ENCODE measurements at places on chromosomes 7 and 10. TPM values are rescaled to one million over a fixed set of nuclear protein-coding genes. Genes with fewer than 3 reads are reported as not detected.

GRCh38 chr10:30534465-30535144 is 94.9 kb downstream of the LYZL2 start:
- DNase-seq = peak; percentile 86

GRCh38 chr7:157494506-157495176 is 157.8 kb downstream of the DNAJB6 start:
- DNase-seq = peak; percentile 30

ITIH5 gene
- total RNA-seq = 2.2 TPM

ZNF282 gene
- total RNA-seq = 30.6 TPM

GRCh38 chr10:112810711-112811151 is 139.3 kb upstream of the TCF7L2 start:
- no peak for DNase-seq

DNA sequence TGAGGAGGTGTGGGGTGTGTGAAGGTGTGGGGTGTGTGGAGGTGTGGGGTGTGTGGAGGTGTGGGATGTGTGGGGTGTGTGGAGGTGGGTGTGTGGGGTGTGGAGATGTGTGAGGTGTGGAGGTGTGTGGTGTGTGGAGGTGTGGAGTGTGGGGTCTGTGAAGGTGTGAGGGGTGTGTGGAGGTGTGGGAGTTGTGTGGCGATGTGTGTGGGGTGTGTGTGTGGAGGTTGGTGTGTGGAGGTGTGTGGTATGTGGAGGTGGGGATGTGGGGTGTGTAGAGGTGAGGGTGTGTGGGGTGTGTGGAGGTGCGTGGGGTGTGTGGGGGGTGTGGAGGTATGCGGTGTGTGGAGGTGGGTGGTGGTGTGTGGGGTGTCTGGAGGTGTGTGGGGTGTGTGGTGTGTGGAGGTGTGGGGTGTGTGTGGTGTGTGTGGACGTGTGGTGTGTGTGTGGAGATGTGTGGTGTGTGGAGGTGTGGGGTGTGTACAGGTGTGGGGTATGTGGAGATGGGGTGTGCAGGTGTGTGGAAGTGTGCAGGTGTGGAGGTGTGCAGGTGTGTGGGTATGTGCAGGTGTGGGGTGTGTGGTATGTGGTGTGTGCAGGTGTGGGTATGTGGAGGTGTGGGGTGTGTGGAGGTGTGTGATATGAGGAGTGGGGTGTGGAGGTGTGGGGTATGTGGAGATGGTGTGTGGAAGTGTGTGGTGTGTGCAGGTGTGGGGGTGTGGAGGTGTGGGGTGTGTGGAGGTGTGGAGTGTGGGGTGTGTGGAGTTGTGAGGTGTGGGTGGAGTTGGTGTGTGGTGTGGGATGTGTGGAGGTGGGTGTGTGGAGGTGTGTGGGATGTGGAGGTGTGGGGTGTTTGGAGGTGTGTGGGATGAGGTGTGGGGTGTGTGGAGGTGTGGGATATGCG is 34.5 kb downstream of the SPDYE17 start:
- peak; percentile 66 for DNase-seq

WIPF3 gene
- total RNA-seq = under 0.01 TPM

HSPA12A gene
- total RNA-seq = 10.0 TPM

- DNase-seq = no peak
These were observed 108.6 kb upstream of the ARID5B start for GRCh38 chr10:61792921-61793320.

- peak; percentile 19 for DNase-seq
These were observed at the start of gene ZP3 for GRCh38 chr7:76424413-76425111. ZP3 (plus strand) TSS chr7:76424950; CDS start chr7:76424965, 15 bp downstream.

NEUROD6 gene
- not detected for total RNA-seq

TMEM184A gene
- total RNA-seq = under 0.01 TPM

AGAP5 gene
- total RNA-seq = 4.0 TPM

GRCh38 chr10:33136781-33137180 is 178.8 kb upstream of the ITGB1 start:
- no peak for DNase-seq

GRCh38 chr7:148253629-148254028 is 336.9 kb upstream of the C7orf33 start:
- DNase-seq = no peak

SAMD9L gene
- 17.7 TPM for total RNA-seq

SPDYE2B gene
- total RNA-seq = not detected

CXCL12 gene
- total RNA-seq = 358 TPM

GRCh38 chr10:75865413-75866299 is 434.2 kb downstream of the LRMDA start:
- no peak for DNase-seq

DNA sequence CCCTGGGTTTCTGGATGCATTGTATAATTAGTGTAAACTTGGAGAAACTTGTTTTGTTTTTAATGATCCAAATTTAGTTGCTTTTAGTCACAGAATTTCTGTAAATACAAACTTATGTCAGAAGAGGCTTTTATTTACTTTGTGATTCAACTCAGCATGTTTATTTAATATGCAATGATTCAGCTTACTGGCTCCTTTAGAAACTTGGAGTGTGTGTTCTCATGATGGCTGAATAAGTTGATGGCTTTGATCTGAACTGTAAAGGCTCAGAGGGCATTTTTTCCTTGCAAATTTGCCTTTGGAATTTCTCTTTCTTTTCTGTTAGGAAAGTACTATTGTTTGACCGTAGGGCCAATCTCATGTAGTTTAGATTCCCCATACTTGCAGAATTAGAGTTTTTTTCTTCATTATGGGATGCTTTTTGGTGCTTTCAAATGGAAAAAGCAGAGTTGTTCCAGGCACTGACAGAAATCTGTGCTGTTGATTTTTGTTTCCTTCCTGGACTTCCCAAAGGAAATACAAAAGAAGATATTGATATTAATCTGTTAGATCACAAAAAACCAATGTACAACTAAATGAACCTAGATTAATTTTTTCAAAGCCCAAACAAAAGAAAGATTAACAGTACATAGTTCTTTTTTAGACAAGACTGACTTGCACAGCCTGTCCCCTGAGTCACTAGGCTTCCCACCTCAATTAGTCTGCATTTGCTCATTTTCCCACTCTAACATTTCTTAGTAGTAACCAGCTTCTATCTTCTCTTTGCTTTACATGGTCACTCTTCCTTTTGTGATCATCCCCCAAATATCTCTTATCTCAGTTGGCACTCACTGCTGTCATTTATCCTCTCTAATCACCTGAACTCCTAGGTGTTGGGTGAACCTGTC is 96.8 kb upstream of the AGR3 start:
- DNase-seq = peak; percentile 1

GRCh38 chr10:25288181-25288580 is 113.4 kb downstream of the GPR158 start:
- no peak for DNase-seq

DNA sequence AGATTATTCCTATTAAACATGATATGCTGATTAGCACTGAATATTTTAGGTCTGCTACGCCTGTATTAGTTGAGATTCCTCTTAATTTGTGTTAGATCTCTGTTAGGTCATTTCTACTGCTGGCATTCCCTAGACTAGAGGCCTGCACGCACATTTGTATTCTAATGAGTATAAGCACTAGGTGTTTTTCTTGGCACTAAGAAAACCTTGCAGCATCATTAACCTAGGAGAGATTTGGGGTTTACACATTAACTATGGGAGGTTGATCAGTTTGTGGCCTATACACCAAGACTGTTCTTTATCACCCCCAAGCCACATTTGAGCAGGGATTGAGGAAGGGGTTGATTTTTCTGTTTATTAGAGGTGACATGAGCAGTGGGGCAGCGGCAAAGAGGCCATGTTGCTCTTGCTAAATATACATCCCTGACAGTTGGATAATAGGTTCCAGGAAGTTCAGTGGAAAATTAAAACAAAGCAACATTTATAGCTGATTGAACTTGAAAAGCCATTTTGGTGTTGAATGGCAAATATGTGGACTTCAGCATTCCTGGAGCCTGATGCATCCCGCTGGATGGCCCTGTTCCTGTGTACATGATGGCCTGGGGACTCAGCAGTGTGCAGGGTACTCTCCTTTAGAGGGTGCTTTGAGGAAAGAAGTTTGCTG is 65.2 kb downstream of the GBF1 start:
- DNase-seq = peak; percentile 92

- DNase-seq = peak; percentile 35
These were observed 284.3 kb upstream of the KAT6B start for GRCh38 chr10:74542077-74542476.

DNA sequence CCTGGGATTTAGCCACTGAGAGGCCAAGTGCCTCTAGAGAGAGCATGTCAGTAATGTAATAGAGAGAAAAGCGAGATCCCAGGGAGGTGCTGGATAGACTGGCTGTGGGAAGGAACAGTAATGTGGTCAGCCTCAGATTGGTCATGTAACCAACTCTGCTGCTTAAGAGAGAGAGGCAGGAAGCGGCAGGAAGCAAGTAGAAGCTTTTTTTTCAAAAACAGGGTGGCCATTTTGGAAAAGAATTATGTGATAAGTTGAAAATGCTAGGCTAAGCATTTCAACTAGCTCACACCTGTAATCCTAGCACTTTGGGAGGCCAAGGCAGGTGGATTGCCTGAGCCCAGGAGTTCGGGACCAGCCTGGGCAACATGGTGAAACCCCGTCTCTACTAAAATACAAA is 3.7 kb upstream of the PCOLCE start:
- DNase-seq = peak; percentile 90

FKBP6 gene
- not detected for total RNA-seq

DNA sequence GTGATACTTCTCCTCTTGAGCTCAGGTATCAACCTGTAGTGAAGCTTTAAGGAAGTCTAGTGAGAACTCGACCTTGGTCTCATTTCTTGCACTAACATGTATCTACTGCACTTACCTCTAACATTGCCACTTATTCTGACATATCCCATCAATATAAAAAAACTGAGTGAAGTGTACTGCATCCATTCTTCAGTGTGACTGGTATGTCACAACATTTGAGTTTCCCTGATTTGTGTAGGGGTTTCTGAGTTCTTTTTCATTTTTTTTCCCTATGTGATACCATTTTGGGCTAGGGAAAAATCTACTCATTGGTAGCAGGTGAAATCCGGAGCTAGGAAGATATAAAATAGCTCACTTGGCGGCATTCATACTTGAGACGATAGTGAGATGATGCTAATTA is 274.3 kb downstream of the PRKG1 start:
- DNase-seq = no peak

KLF14 gene
- total RNA-seq = not detected

EFCAB10 gene
- not detected for total RNA-seq

TEX47 gene
- total RNA-seq = not detected

GRCh38 chr7:41162612-41163011 is 540.3 kb downstream of the INHBA start:
- no peak for DNase-seq

- no peak for DNase-seq
These were observed 17.1 kb upstream of the TSPAN15 start for GRCh38 chr10:69434169-69434568.

DNA sequence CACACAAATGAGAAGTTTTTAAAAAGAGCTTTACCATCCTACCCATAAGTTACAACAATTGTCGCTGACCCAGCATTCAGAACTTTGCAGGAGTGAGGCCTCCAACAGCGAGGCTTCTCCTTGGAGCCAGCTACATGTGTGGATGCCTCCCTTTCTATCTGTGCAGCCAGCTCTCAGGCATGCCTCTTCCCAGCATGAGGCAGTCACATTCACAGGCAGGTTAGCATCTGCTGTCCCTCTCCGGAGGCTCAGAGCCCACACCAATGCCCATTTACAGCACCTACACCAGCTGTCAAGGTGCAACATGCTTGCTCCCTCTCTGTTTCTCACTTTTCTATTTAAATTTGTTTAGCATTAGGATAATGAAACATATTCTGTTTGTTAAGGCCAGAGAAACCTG is 278.7 kb upstream of the PODXL start:
- DNase-seq = no peak

UBTD1 gene
- 32.7 TPM for total RNA-seq

TFR2 gene
- under 0.01 TPM for total RNA-seq

GRCh38 chr10:47300429-47300931 is 483 bp downstream of the GDF10 start:
- DNase-seq = no peak

- DNase-seq = no peak
These were observed 271.1 kb downstream of the ADARB2 start for GRCh38 chr10:1465993-1466764.

ADAM22 gene
- 0.36 TPM for total RNA-seq

CRTAC1 gene
- total RNA-seq = not detected

DIP2C gene
- 36.9 TPM for total RNA-seq

DENND10 gene
- 102 TPM for total RNA-seq

DNA sequence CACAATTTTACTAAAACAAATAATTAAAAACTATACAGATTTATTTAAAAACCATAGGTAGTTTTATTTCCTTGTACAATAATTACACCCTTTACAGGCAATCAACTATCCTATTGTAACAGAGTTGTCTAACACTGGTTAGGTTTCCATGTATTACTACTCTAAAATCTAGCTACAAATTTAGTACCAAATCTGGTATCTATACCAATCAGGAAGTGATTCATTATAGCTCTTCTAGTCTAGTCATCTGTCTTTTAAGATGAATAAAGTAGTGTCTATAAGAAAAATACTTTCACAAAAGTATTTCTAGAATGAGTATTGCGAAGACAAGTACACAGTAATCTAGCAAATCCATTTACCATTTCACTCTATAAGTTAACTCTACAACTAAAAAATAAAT is 16.9 kb downstream of the ZNF800 start:
- DNase-seq = no peak

DNA sequence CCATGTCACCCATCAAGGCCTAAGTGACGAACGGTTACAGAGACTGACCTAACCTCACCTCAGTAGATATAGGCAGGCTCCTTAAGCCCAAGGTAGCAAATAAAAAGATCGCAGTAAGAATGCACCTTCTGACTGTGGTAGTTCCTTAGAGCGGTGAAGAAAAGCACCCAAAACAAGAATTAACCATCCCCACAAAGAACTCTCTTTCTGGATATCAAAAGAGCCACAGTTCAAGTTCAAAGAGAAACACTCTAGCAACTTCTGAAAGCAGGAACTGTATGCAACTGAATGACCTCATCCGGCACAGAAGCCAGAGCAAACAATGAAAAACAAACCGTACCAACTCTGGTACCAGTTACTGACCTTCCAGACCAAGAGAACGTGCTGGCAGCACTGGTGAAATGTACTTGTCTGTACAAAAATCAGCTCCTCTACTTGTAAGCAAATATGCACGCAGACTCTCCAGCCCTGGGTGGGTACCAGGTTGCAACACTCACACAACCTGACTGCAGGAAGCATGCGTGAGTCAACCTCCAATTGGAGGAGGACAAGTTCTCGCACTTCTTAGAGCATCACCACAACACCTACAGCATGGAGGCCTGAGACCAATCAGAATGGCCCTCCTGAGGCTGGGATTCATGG is 202.7 kb downstream of the FAM107B start:
- DNase-seq = peak; percentile 80

NAT16 gene
- not detected for total RNA-seq

- no peak for DNase-seq
These were observed 1.1 kb downstream of the EPHB6 start for GRCh38 chr7:142855756-142856564.

DNA sequence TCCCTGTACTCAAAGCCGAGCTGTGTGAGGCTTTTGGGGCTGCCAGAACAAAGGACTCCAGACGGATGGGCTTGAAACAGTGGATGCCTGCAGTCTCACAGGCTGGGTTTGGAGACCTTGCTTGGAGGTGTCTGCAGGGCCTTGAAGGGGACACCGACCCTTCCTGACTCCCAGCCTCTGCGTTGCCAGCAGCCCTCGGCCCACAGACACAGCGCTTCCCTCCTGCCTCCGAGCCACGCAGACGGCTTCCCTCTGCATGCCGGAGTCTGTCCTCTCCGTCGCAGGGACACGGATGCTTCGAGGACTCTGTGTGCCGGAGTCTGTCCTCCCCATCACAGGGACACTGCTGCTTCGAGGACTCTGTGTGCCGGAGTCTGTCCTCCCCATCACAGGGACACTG is 524.7 kb downstream of the DNAJB6 start:
- no peak for DNase-seq

All from osteoblast (primary cell).